ENCODE measurements at places on chromosomes 12 and 14.

GRCh38 chr12:27034607-27035293, 12.4 kb downstream of the MED21 start:
- DNase-seq: no peak

DNA sequence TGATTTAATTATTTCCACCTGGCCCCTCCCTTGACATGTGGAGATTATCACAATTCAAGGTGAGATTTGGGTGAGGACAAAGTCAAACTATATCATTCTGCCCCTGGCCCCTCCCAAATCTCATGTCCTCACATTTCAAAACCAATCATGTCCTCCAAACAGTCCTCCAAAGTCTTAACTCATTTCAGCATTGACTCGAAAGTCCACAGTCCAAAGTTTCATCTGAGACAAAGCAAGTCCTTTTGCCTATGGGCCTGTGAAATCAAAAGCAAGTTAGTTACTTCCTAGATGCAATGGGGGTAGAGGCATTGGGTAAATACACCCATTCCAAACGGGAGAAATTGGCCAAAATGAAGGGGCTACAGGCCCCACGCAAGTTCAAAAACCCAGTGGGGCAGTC, 31.1 kb upstream of the SPATA7 start:
- no peak for DNase-seq

DNA sequence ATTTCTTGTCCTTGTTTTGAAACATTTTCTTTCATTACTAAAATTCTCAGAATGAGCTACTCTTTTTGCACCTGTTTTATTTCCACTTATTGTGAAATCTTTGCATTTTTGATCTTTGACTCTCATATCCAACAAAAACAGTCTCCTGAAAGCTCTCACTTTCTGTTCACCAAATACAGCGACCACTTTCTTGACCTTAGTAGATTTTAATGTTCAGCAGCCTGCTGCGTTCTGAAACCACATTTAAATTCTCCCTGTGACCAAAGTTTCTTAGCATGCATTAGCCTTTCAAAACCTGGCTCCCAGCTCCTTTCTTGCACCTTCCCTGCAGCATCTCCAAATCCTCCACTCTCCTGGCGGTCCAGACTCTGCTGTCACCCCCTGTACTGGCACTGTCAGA, 404.4 kb upstream of the PDE3A start:
- no peak for DNase-seq

DNA sequence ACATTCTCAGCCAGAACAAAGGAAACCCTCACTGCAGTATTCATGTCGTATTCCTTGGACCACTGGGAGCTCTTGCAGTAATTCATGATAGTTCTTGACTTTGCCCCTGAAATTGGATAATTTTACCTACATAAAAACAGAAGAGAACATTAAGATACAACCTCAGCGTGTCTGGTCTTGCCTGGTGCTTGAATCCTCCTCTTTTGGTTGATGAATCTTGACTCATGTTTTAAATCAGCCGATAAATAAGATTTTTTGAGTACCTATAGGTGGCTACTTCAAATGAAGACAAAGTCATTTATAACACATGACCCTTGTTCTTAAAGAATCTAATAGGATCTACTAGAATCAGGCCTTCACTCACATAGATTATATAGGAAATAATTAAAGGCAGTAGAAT, 221.0 kb downstream of the PTPRO start:
- DNase-seq: no peak

- no peak for DNase-seq
These were observed 123.8 kb upstream of the LRFN5 start for GRCh38 chr14:41482861-41483260.

DNA sequence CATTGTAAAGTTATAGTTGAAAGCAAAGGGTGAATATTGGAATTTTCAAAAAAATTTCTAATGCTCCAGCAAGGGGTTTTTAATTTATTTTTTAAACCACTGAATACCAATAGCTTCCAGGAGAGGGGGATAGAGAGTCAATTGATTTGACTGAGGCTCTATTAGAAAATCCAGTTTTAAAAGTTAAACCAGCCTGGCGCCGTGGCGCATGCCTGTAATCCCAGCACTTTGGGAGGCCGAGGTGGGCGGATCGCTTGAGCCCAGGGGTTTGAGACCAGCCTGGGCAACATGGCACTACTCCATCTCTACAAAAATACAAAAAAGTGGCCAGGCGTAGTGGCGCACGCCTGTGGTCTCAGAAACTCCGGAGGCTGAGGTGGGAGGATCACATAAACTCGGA, 150.1 kb downstream of the SLC38A4 start:
- DNase-seq: peak; percentile 7

DNA sequence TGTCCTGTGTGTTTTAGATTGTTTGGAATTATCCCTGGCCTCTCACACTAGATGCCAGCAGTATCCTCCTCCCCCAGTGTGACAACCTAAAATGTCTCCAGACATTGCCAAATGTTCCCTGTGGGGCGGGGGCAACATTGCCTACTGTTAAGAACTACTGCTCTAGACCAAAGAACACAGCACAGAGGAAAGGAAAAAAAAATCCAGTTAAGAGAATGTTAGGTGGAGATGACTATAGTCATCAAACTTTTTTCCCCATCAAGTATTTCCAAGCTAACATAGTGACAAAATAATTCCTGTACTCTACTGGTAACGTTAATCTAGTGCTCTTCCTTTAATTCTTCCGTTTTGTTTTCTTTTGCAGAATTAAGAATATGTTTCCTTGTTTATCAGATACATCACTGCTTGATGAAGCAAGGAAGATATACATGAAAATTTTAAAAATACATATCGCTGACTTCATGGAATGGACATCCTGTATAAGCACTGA, 3.5 kb downstream of the CDKN1B start:
- DNase-seq: peak; percentile 37

DNA sequence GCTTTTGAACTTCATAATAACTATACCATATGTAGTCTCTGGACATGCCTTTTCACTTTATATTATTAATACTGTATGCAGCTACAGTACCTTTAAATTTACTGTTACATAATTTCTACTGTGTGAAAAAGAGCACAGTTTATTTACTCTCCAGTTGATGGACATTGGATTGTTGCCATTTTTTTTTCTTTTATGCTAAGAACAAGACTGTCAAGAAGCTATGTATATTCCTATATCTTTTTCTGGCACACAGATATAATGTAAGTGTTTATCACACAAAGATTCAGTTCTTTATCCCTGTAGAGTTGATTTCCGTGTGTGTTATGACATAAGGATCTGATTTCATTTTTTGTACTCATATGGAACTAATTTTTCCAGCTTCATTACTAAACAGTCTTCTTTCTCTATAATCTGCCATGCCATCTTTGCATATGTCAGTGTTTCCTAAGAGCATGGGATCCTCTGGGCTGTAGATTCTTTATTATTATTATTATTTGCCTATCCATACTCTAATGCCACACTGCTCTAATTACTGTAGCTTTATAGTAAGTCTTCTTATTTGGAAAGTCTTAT, 593.0 kb upstream of the ATP2B1 start:
- no peak for DNase-seq

DNA sequence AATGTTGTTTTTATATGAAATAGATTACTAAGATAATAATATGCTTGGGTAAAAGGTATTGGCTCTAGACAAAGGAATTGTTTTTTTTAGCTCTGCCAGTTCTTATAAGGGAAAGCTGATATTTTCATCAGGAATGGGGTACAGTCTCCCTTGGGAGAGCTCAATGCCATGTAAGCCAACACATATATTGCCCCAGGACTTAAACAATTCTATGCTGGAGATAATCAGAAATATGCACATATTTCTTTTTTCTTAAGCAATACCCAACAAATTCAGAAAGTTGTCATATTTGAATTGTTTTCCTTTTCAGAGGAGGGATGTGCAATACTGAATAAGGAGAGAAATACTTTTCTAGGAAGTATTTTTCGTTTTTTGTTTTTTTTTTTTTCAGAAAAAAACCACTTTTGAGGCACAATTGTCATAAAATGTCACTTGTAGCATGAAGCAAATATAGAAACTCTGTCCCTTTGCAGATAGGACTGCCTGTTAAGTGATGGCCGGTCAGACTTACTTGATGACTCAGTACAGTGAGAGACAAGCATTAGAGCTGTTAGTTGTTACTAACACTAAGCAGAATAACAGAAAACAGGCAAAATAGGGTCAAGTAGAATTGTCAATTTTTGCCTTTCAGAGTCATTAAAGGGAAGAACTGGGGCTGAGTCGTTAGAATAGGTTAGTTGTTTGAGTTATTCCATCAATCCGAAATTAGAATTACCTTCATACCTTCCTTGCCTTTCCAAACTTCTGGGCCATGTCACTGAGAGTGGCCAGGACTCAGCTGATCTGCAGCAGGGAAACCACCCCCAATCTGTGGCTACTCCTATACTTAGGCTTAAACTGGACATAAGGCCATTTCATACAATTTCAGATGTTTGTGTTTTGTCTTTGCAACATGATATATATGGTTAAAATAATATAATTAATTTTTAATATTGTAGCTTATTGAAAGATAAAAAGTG, 168.1 kb downstream of the SLC38A4 start:
- DNase-seq: no peak

GRCh38 chr12:49789992-49790391, 38.2 kb downstream of the NCKAP5L start:
- DNase-seq: no peak

Data from AML-193 (cell line).